Effector CD4-positive, alpha-beta T cell (primary cell): ENCODE measurements at places on chromosomes 6 and 20.

DNA sequence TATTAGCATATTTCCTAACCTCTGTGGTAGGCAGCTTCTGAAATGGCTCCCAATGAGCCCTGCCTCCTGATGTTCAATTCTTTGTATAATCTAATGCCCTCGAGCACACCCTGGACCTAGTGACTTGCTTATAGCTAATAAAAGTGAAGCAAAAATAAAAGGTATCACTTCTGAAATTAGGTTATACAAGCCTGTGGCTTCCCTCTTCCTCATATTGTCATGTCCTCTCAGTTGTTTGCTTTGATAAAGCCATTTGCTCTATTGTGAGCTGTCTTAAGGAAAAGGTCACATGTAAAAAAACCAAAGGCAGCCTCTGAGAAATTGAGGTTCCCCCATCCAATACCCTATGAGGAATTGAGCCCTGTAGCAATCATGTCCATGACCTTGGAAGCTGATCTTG lies 442.1 kb upstream of the ADGRB3 start:
- DNase-seq: no peak

- no peak for DNase-seq
These were observed 146.9 kb downstream of the KHDC1L start for GRCh38 chr6:73078333-73078862.

- no peak for DNase-seq
These were observed 6.8 kb upstream of the TFAP2D start for GRCh38 chr6:50706575-50706974.

DNA sequence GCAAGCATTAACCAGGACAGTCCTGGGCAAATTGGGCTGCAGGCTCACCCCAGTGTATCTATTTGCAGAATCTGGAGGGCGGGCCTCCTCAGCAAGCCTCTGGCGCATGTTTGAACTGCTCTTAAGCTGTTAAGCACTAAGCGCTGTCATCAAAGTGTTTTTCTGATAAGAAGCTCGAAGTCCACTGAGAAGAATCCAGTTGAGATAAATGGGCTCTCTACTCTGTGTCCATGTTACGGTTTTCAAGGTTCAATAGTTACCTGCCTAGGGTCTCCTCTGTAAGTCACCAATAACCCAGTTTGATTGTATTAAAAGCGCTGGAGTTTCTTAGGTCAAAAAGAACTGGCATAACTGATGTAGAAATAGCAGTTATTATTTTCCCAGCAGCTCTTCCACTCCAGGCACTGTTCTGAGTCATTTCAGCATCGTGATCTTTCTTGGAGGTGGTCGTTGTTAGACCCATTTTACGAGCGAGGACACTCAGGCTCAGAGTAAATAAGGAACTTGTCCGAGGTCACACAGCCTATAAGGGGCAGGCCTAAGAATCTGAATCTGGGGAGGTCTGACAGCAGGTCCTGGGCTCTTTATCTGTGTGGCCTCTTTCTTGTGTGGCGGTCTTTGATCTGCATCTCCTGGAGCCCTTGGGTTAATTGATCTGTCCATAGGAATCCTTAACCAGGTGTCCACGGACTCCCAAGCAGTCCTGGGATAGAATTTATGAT lies 207.4 kb upstream of the ZNF217 start:
- no peak for DNase-seq

GRCh38 chr6:159800141-159800865 lies at the start of gene PNLDC1:
PNLDC1 (plus strand) TSS chr6:159800276; CDS start chr6:159800308, 32 bp downstream.
- DNase-seq: no peak

DNA sequence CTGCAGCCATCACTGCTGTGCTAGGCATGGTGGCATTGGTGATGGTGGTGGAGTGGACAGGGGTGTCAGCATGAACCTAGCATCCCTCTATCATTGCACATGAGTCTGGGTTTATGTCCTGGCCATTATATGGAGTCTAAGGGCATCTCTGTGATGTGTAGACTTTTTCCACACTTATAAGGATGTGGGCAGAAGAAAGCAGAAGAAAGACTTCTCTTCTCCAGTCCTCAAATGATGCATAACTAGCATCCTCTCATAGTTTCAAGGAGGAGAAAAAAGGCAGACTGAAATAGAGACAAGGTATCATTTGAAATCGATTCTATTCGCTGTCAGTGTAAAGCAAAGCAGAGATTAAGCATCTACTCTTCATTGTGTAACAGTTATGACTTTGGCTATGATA lies 140.0 kb upstream of the ATXN1 start:
- no peak for DNase-seq

GRCh38 chr6:150395388-150396009 lies 26.7 kb downstream of the IYD start:
- no peak for DNase-seq

DNA sequence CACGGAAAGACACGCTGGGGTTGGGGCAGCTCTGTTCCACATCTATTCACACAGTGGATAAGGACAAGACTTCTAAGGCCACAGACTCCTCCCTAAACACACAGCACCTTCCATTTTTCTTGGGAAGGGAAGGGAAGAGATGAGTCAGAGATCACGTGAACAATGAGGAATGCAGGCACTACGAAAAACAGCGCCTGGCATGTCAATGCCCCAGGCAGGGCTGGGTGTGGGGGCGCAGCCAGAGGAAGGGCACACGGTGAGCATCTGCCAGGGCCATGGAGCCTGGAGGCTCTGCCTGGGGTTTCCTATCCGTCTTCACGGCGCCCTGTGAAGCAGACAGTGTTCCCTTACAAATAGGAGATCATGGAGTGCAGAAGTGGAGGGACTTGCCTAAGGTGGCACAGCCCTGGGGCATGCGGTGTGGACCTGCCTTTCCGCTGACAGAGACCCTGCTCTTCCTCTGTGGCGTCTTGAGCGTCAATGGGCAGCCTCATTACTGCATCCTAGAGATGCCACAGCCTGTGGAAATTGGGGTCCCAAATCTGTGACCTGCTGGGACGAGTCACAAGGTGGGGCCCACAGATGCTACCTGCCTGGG lies 15.4 kb downstream of the UNC93A start:
- no peak for DNase-seq

DNA sequence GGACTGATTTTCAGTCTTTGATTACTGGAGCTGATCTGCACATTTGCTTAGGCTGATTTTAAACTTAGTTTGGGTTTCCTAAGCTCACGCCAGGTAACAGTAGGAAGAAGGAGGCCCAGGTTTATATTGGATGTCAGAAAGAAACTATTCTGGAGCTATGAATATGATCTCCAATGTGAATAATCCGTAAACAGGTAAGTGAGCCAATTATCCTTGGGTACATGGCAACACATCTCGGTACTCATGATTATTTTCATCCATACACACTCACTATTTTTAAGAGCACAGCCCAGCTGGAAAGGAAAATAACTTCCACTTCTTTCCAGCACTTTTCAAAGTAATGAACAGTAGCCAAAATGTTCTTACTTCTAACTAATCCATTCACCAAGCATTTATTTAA lies 7.0 kb downstream of the ATXN1 start:
- no peak for DNase-seq

GRCh38 chr20:62202676-62203377 lies 17.3 kb downstream of the HRH3 start:
- DNase-seq: no peak

DNA sequence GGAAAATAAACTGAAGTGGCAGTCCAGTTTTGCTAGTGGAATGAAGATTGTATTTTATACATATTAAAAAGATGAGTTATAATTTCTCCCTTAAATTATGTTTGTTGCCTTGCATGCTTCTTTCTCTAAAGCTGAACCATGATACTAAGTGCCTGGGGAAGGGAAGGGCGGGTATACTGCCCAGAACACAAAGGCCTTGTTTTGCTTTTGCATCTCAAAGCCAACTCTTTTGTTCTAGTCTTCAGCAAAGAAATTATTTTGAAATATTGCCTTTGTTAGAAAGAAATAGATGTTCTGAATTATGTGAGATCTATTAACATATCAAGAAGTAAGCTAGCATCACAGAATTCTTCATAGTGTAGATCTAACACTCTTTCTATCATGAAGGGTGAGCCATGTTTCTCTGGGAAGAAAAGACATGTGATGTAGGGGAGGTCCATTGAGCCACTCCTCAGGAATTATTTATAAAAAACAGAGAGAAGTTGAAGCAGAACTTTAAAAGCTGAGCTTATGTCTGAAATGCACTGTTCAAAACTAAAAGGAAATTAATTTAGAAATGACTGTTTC lies 108.4 kb downstream of the RIMS1 start:
- DNase-seq: no peak

DNA sequence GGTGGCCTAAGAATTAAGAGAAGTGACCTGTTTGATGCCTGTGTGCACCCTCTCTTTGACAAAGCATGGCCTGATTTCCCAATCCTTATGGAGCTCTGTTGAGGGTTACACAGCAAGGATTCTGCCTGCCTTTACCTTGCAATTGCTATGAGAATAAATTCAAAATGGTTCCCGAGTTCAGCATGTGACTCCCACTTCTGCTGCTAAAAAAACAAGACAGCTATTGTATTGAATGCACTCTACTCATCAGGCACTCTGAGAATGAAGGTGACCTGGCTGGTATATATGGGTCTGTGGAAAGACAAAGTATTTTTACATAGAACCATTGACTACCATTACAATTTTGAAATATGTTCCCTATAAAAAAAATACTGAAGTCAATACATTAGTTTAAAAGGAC lies 190.3 kb downstream of the ATXN1 start:
- DNase-seq: no peak

- no peak for DNase-seq
These were observed 15.8 kb downstream of the KCNK15 start for GRCh38 chr20:44761423-44761822.

- DNase-seq: peak; percentile 54
These were observed at the start of gene PFDN4 for GRCh38 chr20:54207743-54208547. PFDN4 (plus strand) TSS chr20:54208087; CDS start chr20:54208101, 14 bp downstream.

DNA sequence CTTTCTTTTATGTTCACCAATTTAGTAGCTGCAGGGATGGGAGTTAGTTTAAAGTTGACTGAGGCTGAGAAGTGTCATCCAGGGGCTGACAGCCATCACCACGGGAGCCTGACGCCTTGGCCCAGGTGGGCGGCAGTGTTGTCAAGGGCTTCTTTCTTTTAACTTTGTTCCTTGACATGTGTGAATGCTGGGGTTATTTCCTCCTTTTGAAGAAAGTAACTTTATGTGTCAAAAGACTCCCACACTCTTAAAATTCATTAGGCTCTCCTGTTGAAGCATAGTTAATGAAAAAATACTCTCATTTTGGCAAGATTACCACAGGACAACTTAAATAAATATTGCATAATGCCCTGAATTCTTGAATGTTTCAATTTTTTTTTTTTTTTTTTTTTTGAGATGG lies 50.0 kb downstream of the SASH1 start:
- DNase-seq: no peak

GRCh38 chr20:47357296-47358038 lies 968 bp upstream of the ZMYND8 start:
- peak; percentile 48 for DNase-seq

DNA sequence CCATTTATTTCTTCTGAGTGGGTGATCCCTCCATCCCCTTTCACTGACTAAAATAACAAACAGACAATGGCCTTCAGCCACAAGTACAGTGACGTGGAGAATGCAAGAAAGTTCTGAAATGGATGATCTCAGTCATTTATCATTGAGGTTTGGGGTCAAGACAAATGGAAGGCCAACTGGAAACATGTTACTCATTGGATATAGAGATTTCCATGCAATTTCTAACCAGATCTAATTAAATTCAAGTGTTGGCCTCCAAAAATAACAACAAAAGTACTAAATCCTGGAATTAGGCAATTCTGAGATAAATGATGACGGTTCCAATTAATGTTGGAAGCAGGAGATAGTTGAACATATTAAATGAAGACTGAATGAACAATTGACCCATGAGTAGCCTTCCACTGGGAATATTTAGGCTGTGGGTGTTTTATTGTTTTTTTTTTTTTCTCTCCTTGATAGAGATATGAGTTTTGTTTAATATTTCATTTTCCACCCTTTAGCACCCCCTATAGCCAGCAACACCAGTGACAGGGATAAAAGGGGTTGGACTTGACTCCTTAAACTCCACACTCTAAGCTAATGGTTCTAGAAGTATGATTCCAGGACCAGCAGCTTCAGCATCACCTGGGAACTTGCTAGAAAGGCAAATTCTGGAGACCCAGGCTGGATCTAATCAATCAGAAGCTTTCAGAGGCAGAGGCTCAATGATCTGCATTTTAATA lies 112.8 kb downstream of the BCAS1 start:
- no peak for DNase-seq

- no peak for DNase-seq
These were observed 278.8 kb upstream of the RUNX2 start for GRCh38 chr6:45049188-45049843.

DNA sequence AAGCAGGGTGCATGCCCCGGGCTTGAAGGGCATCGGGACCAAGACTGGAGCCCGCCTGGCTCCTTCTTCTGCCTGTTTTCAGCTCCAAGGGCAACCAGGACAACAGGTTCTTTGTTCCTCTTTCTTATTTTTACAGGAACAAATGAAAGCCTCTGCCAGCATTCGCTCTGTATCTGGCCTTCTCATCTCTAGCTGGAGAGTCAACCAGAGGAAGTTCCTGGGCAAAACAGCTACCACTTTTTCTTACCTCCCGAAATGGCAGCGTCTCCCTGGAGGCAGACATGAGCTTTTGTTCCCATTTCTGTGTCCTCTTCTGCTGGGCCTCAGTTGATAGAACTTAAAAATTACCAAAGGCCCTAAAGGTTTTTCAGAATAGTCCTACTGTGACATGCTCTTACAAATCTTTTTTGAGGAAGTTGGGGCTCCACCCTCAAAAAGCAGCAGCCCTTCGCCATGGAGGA lies 74.1 kb upstream of the NAA20 start:
- no peak for DNase-seq

DNA sequence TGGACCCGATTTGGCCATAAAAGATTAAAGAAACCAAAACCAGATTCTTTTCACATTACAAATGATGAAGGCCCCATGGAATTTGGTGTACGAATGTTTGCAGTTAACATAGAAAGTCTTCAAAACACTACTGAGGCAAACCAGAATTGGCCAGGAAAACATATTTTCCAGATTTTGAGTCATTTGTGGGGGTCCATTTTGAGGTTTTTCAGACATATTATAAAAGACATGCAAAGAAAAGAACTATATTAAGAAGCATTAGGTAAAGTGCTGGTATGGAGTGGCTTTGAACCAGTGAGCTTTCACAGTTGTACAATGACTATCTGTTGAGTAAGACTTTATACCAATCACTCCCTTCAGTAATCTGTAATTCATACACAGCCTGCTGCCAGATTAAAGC lies 168.9 kb upstream of the COL21A1 start:
- DNase-seq: no peak

DNA sequence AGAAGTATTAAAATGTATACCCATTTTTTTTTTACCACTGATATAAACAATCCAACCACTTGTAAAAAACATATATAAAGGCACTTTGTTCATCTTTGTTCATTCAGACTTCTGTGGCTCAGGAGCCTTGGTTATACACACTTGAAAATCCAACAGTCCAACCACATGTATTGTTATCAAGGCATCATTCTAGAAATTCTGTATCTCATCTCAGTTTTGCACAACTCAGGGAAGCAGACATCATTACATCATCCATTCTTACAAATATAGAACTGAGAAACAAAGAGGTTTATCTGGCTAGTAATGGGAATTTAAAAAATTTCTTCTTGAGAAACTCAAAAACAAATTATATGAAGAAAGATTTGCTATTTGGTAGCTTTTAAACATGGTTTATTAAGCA lies 88.1 kb downstream of the HMGCLL1 start:
- no peak for DNase-seq
